ENCODE measurements at places on chromosomes 13 and 19.

DNA sequence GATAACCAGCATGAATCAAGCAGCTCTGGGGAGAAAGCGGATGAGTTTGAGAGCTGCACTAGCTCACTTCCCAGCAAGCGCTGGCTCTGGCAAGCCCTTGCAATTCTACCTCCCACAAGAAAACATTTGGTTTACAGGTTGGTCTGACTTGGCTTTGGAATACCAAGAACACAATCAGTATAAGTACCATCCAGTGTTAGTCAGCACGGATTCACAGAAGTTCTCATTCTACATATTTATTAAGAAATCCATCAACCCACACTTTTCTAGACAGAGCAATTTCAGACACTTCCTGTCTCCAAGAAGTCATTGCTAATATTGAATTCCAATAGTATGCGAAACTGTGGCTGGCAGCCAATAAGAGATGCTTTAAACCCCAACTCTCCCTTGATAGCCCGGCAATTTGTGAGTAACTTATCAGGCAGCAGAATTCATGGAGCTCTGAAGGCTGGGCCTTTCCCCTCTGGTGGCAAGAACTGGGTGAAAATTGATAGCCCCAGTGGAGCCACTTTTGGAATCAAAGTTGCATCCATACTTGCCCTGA lies 59.4 kb upstream of the WASF3 start:
- DNase-seq, result no peak

DNA sequence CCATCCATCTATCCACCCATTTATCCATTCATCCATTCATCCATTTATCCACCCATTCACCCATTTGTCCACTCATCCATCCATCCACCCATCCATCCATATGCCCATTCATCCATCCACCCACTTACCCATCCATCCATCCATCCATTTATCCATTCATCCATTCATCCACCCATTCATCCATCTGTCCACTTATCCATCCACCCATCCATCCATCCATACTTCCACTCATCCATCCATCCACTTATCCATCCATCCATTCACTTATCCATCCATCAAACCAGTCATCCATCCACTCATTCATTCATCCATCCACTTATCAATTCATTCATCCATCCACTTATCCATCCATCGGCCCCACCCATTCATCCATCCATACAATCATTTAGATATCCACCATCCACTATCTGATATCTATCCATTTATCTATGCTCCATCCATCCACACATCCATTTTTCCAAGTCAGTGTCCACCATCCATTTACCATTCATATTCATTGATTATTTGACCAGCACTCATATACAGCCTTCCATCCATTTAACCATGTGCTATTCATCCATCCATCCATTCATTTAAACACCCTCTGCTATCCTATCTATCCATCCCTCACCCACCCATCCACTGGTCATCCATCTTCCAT lies 2.8 kb downstream of the TMEM221 start:
- no peak for DNase-seq

- no peak for DNase-seq
Observed at GRCh38 chr13:92225861-92226260, 827.4 kb downstream of the GPC5 start.

DNA sequence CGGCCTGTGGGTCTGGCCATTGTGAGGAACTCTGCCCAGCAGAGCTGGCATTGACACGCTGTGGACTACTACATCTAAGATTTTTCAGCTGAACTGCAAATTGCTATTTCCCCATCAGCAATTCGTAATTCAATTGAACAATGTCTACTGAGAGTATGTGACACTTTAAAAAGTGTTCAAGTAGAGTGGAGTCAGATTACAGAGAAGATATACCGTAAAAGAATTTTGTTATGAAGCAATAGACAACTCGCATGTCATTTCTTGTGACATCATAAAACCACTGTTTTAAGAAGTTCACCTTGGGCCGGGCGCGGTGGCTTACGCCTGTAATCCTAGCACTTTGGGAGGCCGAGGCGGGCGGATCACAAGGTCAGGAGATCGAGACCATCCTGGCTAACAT lies 32.5 kb upstream of the C1QTNF9 start:
- DNase-seq, result no peak

GRCh38 chr13:98366959-98367358 lies 189.9 kb upstream of the RNF113B start:
- DNase-seq, result no peak
